ENCODE measurements at places on chromosomes 3 and 15.

GRCh38 chr3:43528498-43529099 is 93.2 kb downstream of the ANO10 start:
- DNase-seq = no peak

- no peak for DNase-seq
Measured at GRCh38 chr15:80710635-80711554, 15.8 kb downstream of the ABHD17C start.

- no peak for DNase-seq
Measured at GRCh38 chr3:178343433-178344038, 192.7 kb upstream of the KCNMB2 start.

GRCh38 chr15:76868740-76869139 is 36.4 kb downstream of the SCAPER start:
- DNase-seq = no peak

DNA sequence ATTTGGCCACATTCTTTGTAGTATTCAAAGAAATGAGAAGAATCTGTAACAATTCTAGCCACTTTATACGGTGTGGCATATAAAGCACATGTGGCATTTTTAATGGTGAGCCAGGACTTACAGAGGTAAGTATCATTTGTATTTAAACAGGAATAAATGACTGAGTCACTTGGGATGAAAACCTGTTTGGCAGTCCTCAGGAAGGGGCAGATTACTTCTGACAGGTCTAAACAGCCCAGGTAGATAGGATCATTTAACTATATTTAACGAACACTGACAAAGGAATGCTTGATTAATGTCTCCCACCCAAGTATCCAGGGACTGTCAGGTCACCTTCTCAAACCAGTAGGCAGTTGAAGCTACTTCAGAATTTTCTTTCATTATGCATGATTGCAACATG is 241.5 kb upstream of the SATB1 start:
- no peak for DNase-seq
